Heart right ventricle (tissue), 16 donors: ENCODE measurements at places on chromosomes 11 and 22. TPM values are rescaled to one million over a fixed set of nuclear protein-coding genes. Genes with fewer than 3 reads are reported as not detected.

PATE4 gene
- not detected for total RNA-seq

CHRNA10 gene
- total RNA-seq: 0.36 TPM

CCDC87 gene
- total RNA-seq: 0.30 TPM

SLC36A4 gene
- total RNA-seq: 11.4 TPM

DNA sequence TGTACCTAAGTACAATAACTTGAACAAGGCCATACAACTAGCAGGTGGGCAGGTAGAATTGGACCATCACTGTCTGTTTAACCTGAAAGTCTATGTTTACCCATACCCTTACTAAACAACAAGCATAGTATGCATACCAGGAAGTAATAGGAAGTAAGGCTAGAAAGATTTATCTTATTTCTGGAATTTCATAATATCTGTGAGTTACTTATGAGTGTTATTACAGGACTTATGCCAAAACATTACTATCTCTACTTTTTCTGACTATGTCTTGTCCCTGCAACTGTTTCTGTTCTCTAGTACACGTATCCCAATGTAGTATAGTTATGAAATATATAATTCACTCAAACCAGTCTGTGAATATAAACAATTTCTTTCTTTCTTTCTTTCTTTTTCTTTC lies 1400.8 kb upstream of the TENM4 start:
- H3K4me1 ChIP-seq: no peaks in the 10 kb centered on the region
- no peaks in the 10 kb centered on the region for H3K36me3 ChIP-seq
- DNase-seq: no peak
- H3K27me3 ChIP-seq: no peaks in the 10 kb centered on the region
- no peak overlapping the region for H3K27ac ChIP-seq
- H3K4me3 ChIP-seq: no peak overlapping the region

- H3K27me3 ChIP-seq: peaks cover 4% of the 10 kb centered on the region
- peaks cover 9% of the 10 kb centered on the region for H3K4me1 ChIP-seq
- no peak for DNase-seq
- H3K27ac ChIP-seq: no peak overlapping the region
These were observed 69.2 kb downstream of the SCN3B start for GRCh38 chr11:123585206-123585605.

- no peaks in the 10 kb centered on the region for H3K4me1 ChIP-seq
- DNase-seq: no peak
- no peak overlapping the region for H3K27ac ChIP-seq
- H3K36me3 ChIP-seq: no peaks in the 10 kb centered on the region
These were observed 17.6 kb upstream of the CALCB start for GRCh38 chr11:15055620-15056356.

DDIAS gene
- total RNA-seq: 0.81 TPM

DNA sequence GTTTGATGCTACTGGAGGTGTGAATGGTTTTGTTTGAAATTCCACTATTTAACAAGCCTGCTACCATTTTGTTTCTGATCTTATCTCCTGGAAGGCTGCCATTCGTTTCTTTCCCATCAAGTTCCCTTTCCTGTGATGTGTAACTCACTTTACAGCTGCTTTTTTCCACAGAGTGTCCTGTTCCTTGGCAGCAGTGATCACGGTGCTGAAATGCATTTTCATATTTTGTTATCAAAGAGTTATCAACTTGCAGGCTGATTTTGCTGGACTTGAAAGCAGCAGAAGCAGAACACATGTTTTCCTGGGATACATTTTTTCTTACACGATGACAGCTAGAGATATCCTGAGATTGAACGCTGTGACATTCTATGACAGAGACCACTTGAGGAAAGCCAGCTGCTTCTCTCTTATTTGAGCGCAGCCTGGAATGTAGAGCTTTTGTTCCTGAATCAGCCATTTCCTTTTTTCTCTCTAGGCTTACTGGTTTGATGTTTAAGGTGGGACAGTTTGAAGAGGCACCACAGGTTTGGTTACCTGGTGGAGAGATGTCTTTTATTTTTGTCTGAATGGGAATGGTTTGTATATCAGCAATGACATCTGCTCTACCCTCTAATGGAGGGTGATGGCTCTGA lies 34.7 kb downstream of the PRR14L start:
- H3K36me3 ChIP-seq: peaks cover 35% of the 10 kb centered on the region
- H3K27me3 ChIP-seq: no peaks in the 10 kb centered on the region
- DNase-seq: no peak
- peaks cover 15% of the 10 kb centered on the region for H3K4me1 ChIP-seq

PGA3 gene
- total RNA-seq: not detected

- H3K36me3 ChIP-seq: no peaks in the 10 kb centered on the region
- H3K27ac ChIP-seq: no peak overlapping the region
- H3K4me1 ChIP-seq: no peaks in the 10 kb centered on the region
- no peaks in the 10 kb centered on the region for H3K27me3 ChIP-seq
- H3K4me3 ChIP-seq: no peak overlapping the region
These were observed 205.0 kb upstream of the RAG2 start for GRCh38 chr11:36803084-36803483.

SULT4A1 gene
- 0.28 TPM for total RNA-seq

ADM gene
- total RNA-seq: 10.1 TPM

SPON1 gene
- total RNA-seq: 4.8 TPM

DNA sequence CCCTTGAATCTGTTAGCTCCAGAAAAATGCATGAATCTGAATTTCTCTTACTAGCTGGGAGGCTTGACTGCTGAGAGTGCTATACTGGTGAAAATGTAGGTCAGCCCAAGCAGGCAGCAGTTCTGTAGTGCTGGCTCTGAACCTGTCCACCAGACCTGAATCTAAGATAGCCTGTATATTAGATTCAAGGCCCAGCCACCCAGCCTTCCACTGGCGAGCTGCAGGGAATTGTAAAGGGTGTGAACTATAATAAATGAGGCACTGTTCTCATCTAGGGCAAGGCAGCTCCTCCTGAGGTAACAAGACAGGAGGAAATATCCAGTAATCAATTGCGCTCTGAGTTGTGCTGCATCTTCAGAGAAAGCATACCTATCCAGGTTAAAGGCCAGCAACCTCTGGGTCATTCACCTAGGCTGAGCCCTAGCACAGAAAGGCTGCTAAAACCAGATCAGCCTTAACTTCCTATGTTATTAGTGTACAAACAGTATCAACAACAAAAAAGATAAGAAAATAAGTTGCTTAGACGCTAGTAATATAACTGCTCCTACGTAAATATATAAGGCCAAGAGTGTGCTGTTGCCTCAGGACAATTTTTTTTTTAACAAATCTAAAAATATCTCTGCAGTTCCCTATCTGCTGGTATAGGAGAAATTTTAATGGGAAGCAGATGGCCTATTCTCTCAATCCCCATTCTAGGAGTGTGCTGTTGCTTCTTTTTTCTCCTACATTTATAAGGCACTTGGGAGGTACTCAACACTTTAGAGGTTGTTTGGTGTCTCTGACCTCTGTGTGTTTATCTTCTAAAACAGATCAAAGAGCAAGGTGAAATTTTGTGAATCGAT lies 63.0 kb downstream of the RELT start:
- H3K27me3 ChIP-seq: no peaks in the 10 kb centered on the region
- H3K4me1 ChIP-seq: peaks cover 14% of the 10 kb centered on the region
- no peak for DNase-seq
- H3K27ac ChIP-seq: no peak overlapping the region
- H3K4me3 ChIP-seq: no peak overlapping the region
- no peaks in the 10 kb centered on the region for H3K36me3 ChIP-seq

NXPE4 gene
- total RNA-seq: not detected

DNA sequence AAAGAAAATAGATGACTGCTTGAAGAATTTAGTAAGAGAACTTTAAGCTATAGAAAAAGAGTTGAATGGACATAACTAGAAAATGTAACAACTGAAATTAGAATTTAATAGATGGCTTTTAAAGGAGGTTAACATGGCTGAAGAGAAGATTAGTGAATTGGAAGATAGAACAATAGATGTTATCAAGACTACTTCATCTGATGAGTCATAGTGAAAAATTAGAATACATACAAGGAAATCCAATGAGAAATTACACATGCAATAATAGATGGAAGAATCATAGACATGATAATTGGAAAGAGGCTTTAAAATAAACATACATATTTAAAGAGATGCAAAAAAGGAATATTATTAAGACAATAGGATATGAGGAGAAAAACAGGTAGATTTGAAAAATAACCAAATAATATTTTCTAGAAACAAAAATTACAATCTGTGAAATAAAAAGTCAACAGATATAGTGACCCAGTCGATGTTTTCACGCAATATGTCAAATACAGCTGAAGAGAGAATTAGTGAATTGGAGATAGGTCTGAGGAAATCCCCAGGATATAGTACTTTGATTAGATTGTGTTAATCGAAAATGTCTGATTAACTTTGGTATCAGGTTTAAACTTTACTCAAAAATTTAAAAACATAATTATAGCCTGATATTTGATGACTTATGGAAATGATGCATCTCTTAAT lies 28.2 kb downstream of the CAT start:
- no peaks in the 10 kb centered on the region for H3K27me3 ChIP-seq
- no peak overlapping the region for H3K27ac ChIP-seq
- no peak overlapping the region for H3K4me3 ChIP-seq
- DNase-seq: no peak
- H3K4me1 ChIP-seq: no peaks in the 10 kb centered on the region

DNA sequence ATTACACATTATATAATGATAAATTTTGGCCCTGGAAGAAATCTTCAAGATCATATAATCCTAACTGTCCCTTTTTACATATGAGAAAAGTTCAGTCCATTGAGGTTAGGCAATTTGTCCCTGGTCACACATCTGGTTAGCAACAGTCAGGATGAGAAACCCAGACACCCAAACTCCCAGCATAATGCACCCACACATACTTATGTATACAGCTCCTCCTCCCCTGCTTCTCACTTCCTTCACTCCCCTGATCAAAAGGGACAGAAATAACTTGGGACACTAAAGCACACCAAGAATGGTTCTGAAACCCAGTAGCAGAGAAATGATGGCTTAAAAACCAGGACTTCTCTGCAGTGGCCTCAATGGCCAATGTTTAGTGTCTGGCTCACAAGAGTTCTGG lies 11.1 kb downstream of the NUMA1 start:
- no peaks in the 10 kb centered on the region for H3K27me3 ChIP-seq
- peak overlapping the region; percentile 67 for H3K27ac ChIP-seq
- DNase-seq: no peak
- no peak overlapping the region for H3K4me3 ChIP-seq
- peaks cover 48% of the 10 kb centered on the region for H3K4me1 ChIP-seq

OR2AG2 gene
- not detected for total RNA-seq

DNA sequence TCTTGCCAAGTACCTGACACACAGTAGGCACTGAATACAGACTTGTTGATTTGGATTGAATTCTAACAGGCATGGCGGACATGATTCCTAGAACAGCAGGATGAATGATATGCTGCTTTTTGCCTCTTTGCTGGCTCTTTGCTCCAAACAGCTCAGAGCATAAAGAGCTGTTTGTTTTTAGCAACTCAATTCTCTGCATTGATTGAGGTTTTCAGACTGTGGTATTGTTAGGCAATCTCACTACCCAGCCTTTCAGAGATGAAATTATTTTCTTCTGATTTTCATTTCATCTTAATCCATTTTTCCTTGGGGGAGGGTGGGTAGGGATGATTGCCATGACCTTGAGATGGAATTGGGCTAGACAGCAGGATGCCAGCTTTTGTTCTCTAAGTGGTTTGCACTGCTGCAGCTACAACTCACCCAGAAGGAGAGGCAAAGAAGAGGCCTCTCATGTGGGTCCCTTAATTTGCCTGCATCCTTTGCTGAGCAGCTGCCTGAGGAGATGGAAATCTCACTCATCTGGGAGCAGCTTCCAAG lies 20.5 kb downstream of the COA4 start:
- no peak overlapping the region for H3K4me3 ChIP-seq
- H3K36me3 ChIP-seq: no peaks in the 10 kb centered on the region
- H3K27ac ChIP-seq: peak overlapping the region; percentile 51

GRCh38 chr11:61749591-61750217 lies 2.7 kb upstream of the MYRF start:
- no peak for DNase-seq
- H3K27ac ChIP-seq: no peak overlapping the region
- H3K4me1 ChIP-seq: peaks cover 4% of the 10 kb centered on the region
- no peak overlapping the region for H3K4me3 ChIP-seq
- peaks cover 2% of the 10 kb centered on the region for H3K36me3 ChIP-seq
- peaks cover 9% of the 10 kb centered on the region for H3K27me3 ChIP-seq

- peaks cover 14% of the 10 kb centered on the region for H3K27me3 ChIP-seq
- H3K36me3 ChIP-seq: no peaks in the 10 kb centered on the region
- peak; percentile 36 for DNase-seq
- peaks cover 7% of the 10 kb centered on the region for H3K4me1 ChIP-seq
- peak overlapping the region; percentile 95 for H3K27ac ChIP-seq
These were observed 630 bp downstream of the UBASH3B start for GRCh38 chr11:122656073-122656630.

HTR3A gene
- not detected for total RNA-seq

- no peak overlapping the region for H3K27ac ChIP-seq
- H3K4me3 ChIP-seq: no peak overlapping the region
- DNase-seq: no peak
These were observed 26.5 kb downstream of the SYT7 start for GRCh38 chr11:61554172-61554988.

C11orf97 gene
- total RNA-seq: not detected

- no peak overlapping the region for H3K27ac ChIP-seq
- no peak for DNase-seq
- peaks cover 43% of the 10 kb centered on the region for H3K27me3 ChIP-seq
- no peaks in the 10 kb centered on the region for H3K36me3 ChIP-seq
These were observed 13.5 kb upstream of the MUC6 start for GRCh38 chr11:1049911-1050580.

PKNOX2 gene
- total RNA-seq: 5.7 TPM

DNA sequence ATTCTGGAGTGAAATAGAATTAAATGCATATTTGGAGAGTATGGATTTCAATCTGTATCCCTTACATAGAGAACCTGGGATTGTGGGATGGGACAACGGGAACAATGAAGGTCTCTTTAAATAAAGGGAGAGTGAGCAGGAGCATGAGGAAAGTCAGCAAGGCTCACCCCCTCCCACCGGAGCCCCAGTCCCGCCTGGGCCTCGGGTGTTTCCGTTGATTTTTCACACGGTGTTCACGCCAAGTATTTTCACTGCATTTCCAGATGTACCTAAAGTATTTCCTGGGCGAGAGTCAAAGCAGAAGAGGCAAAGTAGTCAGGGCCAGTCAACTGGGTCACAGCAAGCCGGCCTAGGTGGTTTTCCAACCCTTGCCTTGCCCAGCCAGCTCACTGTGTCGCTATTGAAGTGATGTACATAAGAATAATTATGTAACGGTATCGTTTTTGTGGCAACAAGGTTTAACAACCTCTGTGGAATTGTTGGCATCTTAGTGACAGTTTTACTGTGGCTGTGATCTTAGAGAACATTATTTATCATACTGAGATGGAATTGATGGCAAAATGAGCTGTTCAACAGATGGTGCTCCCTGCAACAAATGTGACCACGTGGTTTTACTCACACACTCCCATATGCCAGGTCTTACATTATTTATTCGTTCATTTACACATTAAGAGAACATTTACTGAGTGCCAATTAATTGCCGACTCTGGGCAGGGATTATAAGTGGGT lies 177.3 kb downstream of the ADAMTS15 start:
- H3K27me3 ChIP-seq: no peaks in the 10 kb centered on the region
- no peaks in the 10 kb centered on the region for H3K36me3 ChIP-seq
- no peaks in the 10 kb centered on the region for H3K4me1 ChIP-seq
- H3K4me3 ChIP-seq: no peak overlapping the region
- no peak for DNase-seq

KCNJ11 gene
- 8.9 TPM for total RNA-seq

ISX gene
- total RNA-seq: not detected

C1QTNF5 gene
- total RNA-seq: 14.5 TPM

- no peaks in the 10 kb centered on the region for H3K27me3 ChIP-seq
- no peak for DNase-seq
- no peak overlapping the region for H3K4me3 ChIP-seq
- no peaks in the 10 kb centered on the region for H3K36me3 ChIP-seq
- H3K4me1 ChIP-seq: peaks cover 21% of the 10 kb centered on the region
- H3K27ac ChIP-seq: no peak overlapping the region
These were observed 33.6 kb downstream of the LARGE1 start for GRCh38 chr22:33886696-33887095.
